ENCODE measurements at places on chromosomes 3 and 15.

GRCh38 chr3:159982442-159982974 is 6.1 kb upstream of the IL12A start:
- DNase-seq: no peak

DNA sequence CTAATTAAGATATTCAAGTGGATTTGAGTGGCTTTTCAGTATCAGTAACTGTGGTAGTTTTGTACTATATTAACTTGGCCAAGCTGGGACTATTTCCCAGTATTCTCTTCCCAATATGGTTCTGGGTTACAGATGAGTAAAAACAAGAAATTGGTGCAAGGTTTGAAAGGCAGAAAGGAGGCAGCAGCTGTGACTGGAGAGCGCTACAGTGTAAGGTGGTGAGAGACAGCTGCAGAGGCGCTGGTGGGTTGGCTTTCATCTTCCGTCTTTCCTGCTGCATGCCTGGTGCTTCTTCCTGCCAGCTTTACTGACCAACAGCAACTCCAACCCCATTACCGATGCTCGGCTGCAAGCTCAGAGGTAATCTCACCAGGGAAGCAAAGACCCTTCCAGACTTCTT is 9.8 kb downstream of the DPH3 start:
- no peak for DNase-seq

- no peak for DNase-seq
These were observed 31.2 kb upstream of the TOP2B start for GRCh38 chr3:25695731-25696420.

DNA sequence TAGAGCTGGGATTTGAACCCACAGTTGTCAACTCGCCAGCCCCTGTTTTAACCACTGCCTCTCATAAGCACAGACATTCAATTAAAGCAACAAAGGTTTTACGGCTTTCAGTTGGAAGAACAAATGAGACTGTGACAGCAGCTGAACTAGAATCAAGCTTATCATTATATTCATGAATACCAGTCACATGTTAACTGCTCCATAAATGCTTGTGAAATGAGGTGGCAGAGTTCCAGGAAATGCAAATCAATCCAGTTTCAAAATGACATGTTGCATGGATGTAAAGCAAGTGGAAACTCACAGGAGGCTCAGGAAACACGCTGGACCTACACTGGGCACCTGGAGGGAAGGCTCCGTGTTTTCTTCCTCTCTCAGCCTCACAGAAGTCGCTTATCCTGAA is 3.9 kb downstream of the GP5 start:
- DNase-seq: no peak

DNA sequence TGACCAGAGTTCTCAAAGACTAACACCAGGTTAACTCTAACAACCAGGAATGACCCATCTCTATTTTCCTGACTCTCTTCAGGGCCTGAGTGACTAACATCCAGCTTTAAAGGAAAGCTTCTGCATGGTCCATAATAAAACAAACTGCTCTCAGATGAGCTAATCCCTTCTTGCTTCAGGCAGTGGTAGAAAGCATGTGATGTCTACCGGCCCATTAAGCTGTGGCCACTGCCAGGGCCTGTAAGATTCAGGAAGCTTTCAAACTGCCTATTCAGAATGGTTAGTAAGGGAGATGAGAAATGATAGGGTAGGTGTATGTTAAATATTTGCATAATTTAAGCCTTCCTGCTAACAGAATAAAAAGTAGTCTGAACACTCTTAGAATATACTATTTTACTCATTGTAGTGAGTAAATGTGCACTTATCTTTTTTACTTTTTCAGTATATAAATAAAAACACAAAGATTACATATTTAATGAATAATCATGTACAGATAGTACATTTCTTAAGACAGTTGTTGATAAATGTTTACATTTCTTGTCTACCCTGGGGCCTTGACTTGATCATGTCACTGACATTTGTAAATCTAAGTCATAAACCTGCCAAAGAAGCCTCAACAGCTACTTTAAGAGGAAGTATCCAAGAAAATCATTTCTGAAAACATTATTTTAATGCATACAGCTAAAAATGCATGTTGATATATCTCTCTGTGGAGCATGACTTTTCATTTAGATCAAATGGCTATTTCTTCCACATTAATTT is 222.0 kb downstream of the MCTP2 start:
- DNase-seq: no peak

GRCh38 chr3:184085389-184085852 is 11.4 kb upstream of the HTR3E start:
- DNase-seq: no peak

DNA sequence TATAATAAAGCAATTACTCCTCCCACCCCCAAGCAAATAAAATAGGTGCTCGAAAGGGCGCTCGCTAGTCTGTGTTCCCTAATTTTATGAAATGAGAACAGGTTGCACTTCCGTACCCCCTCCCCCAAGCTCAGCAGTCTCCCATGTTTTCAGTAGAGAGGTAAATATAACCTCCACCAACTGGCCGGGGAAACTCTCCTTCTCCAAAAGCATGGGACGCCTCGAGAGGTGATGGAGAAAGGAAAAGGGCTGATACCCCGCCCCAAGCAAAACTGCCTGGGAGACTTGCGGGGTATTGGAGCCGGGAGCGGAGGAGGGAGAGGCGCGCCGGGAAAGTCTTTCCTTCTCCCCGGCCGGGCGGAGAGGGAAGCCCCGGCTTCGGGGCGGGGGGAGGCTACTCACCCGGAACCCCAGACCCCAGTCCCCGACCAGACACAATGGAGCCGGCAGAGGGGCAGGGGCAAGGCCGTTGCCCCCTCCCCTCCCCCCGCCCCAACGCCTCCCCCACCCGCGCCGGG is 605 bp downstream of the DCUN1D1 start:
- DNase-seq: no peak

DNA sequence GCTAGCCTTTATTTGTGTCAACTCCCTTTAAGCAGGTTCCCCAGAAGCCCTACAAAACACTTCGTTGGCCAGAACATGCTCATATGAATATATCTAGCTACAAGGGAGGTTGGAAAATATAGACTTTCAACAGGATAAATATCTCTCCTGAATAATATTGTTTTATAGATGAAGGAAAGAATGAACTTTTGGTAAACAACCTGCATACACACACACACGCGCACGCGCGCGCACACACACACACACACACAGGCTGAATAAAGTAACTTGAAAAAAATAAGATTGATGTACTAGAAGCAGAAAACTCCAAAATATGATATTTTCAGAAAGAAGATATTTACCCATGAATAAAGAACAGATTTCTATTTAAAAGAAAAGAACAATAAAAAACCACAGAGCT is 72.4 kb upstream of the GADL1 start:
- DNase-seq: no peak

GRCh38 chr3:24615177-24615576 is 120.5 kb upstream of the THRB start:
- no peak for DNase-seq

- DNase-seq: no peak
These were observed 230.7 kb downstream of the SHQ1 start for GRCh38 chr3:72617424-72618024.

DNA sequence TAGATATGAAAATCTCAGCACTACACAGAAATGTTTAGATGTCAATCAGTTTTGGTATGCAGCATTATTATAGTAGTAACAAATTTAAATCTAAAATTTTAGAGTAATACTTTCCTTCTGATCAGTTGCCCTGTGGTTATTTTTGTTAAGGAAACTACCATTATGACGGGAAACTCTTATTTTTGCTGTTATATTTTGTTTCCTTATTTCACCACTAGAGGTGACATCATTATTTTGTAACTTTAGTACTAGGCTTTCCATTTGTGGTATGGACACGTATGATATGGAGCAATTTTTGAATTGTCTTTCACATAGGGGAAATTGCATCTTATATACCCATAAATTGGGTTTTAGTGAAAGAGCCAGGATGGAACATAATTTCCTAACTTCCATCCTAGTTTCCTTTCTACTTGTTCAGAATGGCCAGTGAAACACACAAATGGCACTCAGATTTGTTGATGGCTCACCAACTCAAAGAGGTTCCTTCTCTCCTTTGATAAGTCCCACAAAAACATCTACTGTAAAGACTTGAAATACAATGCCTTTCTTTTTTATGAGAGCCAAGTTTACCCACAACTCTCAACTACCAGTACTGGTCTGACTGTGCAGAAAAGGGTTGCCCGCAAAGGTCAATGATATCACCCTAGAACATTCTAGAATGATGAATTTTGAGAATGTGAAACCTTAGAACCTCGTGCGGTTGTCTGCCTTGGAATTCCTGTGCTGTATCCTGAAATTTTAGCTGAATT is 19.4 kb upstream of the PPP4R2 start:
- DNase-seq: no peak

DNA sequence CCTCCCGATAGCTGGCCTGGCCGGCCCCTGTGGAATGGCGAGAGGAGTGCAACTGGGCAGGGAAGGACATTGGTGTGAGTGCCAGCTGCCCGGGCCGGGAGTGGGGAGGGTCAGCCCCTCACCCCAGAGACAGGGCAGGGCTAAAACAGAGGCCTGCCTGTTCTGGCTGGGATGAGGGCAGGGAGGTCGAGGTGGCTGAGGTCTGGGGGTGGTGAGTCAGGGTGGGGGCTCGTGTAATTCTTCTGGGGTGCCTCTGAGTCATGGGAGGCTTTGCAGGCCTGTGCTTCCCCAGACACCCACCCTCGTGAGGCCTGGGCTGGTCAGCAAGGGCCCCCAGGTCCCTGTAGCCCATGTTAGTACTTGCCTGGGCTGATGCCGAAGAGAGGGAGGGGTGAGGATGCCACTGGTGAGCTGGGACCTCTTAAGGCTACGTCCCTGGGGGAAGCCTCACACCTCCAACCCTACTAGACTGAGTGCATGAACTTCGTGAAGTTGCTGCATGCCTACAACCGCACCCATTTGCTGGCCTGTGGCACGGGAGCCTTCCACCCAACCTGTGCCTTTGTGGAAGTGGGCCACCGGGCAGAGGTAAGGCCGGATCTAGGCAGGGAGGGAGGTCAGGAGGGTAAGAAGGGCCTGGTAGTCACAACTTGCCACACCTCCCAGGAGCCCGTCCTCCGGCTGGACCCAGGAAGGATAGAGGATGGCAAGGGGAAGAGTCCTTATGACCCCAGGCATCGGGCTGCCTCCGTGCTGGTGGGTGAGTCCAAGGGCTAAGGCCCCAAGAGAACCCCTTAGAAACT is 1.7 kb downstream of the SEMA3B start:
- no peak for DNase-seq

GRCh38 chr3:78483090-78483489 is 1284.7 kb downstream of the ROBO1 start:
- DNase-seq: no peak

- DNase-seq: no peak
These were observed 21.7 kb downstream of the MELTF start for GRCh38 chr3:197007953-197008352.

- no peak for DNase-seq
These were observed 25.9 kb upstream of the MTMR10 start for GRCh38 chr15:31017311-31017710.

DNA sequence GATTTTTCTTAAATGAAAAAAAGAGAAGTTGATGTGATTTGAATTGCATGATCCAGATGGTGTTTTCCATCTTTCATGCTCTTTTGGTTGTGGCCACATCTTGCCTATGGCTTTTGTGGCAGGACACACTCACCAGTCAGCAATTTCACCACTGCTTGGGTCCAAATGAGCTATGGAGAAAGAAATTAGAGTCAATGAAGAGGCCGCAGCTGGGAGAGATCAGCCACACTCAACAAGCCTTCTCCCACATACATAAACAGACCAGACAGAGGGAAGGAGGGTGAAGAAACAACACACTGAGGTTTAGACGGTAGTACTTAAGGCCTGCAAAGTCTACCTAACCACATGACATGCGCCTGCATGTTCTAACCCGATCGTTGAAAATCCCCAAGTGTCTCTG is 110.7 kb upstream of the CDIN1 start:
- DNase-seq: no peak

DNA sequence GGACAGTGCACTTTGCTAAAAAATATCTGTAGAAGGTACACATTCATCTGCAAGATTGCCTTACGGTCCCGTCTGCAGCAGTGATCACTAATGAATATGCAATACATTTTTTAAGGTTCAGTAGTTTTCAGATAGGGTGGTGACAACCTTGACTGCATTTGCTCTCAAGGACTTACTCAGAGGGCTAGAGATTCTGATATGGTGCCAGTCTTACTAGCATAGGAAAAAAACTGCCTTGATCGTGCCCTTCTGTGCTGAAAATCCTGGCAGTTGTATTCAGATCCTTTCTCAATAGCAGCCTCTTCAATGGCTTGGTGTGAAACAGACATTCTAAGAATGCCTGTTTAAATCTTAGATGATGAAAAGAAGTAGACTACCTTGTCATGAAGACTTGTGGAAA is 411.9 kb upstream of the CCDC54 start:
- no peak for DNase-seq

GRCh38 chr3:128971421-128972100 is 22.3 kb downstream of the CFAP92 start:
- DNase-seq: no peak

DNA sequence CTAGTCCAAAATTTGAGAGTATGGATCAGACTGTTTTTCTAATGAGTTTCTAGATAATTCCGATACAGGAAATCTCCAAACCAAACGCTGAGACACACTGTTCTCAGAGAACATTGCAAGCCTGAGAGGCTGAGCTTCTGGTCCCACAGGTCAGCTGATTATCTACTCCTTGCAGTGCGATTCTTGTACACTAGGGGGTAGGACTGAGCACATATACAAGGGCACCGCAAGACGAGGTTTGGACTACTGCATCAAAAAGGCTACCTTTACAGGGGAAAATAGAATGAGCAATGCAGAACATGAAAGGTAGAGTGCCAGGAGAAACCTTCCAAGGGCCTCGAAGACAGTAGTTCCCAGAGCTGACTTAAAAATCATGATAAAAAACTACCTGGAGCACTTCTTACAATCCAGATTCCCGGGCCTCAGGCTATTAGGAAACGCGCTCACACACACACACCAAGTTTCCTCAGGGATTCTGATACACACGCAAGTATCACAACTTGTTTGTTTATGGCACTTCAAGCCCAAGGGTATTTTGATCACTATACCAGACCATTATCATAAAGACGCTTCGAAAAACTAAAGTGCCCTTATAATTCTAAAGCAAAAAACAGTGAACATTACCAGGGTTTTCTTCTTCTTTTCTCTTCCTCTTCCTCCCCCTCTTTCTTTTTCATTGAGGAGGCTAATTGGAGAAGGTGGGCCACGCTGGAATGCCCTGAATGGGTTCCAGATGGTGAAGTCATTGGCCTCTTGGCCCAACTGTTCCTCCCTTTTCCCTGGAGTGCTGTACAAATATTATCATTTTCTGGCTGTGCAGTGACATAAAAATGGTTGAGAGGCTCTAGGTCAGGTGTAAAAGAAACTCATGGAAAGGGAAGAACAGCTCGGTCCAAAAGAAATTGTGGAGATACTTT is 61.8 kb downstream of the SLC12A8 start:
- no peak for DNase-seq

GRCh38 chr3:73510784-73511183 is 114.0 kb downstream of the PDZRN3 start:
- DNase-seq: no peak

- DNase-seq: no peak
These were observed 357.4 kb downstream of the RSL24D1 start for GRCh38 chr15:54839379-54839778.

DNA sequence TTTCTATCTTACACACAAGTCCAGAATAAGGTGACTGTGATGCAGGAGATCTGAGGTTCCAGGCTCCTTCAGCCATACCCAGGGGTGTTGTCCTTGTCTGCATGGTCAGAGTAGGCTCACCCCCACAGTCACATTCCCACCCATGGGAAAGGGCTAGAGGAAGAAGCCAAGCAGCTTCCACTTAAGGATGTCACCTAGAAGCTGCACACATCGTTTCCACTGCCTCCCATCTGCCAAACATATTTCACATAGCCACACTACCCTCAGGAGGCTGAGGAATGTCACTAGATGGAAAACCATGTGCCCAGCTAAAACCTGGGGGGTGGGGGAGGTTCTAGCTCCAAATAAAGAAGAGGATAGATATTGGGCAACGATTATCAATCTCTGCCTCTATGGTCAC is 58.1 kb downstream of the TMEM39A start:
- DNase-seq: no peak

Data from activated naive CD4-positive, alpha-beta T cell (primary cell).